ENCODE measurements at places on chromosomes 5 and 9.

DNA sequence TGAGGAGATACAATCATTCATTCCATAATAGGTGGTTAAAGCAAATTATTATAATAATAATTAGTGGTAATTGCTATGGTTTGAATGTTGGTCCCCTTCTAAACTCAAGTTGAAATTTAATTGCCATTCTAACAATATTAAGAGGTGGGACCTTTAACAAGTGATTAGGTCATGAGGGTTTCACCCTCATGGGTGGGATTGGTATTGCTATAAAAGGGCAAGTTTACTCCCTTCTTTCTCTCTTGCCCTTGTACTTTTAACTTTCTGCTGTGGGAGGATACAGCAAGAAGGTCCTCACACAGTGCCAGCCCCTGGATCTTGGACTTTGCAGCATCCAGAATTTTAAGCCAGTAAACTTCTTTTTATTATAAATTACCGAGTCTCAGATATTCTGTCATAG is 101.9 kb upstream of the PARP8 start:
- DNase-seq: no peak

- DNase-seq: no peak
Measured at GRCh38 chr5:102863058-102863457, 108.0 kb downstream of the PAM start.

DNA sequence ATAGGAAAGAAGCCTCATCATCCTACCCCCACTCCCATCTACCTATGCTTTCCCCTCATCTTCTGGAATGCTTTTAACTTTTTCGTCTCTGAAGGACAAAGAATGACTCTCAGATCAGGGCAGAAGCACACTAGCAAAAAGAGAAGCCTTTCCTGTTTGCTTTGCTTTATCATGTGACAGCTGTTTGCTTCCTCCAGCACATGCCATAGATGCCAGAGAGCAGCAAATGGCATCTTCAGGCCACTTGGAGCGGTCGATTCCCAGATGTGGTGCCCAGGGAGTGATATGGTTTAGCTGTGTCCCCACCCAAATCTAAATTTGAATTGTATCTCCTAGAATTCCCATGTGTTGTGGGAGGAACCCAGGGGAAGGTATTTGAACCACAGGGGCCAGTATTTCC is 294.8 kb downstream of the GADD45G start:
- DNase-seq: no peak

DNA sequence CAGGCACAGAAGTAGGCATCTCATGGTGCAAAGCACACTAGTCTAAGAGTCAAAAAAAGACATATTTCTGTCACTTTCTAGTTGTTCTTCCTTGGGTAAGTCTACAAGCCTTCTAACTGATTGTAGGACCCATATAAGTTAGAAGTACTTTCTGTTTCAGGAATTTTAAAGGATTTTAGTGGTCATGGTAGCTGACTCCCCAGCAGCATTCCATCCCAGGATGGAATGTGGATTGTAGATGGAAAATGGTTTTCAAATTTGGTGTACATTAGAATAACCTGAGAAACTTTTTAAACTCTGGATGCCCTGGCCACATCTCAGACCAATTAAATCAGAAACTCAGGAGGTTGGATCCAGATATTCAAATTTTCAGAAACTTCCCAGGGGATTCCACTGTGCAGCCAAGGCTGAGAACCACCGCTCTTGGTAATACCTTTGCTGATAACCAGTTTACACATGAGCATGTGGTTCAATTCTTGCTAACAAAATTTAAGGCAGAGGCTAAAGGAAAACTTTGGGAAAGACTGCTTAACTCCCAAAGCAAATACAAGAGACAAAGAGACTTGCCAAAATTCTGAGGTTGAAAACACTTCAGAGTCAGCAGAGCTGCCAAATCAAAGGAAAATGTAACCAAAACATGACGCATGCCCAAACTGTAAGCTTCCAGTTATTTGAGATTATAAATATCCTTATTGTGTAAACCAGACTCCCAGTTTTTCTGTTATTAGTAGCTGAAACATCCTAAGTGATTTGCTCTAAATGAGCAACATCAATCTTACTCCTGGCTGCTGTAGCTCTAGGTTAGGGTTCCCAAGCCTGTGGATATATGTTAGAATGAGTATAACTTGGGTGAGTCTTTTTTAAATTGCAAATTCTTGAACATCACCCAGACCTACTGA is 145.4 kb upstream of the MTAP start:
- DNase-seq: no peak

DNA sequence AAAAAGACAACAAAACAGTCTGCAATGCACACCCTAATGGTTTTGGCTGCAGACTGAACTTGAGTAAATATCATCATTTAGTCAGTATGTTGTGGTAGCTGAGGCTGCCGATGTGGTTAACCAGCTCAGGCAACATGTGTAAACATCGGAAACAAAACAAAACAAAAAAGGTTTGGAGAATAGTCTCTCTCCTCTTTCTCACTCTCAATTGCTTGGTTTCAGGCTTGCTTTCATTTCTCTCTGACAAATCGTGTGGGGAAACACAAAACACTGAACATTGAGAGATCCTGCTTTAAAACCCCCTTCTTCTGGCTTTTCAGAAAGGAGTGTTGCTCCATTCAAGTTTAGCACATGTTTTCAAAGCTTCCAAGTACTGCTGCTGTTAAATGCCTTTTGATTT is 453.3 kb downstream of the BNC2 start:
- no peak for DNase-seq

DNA sequence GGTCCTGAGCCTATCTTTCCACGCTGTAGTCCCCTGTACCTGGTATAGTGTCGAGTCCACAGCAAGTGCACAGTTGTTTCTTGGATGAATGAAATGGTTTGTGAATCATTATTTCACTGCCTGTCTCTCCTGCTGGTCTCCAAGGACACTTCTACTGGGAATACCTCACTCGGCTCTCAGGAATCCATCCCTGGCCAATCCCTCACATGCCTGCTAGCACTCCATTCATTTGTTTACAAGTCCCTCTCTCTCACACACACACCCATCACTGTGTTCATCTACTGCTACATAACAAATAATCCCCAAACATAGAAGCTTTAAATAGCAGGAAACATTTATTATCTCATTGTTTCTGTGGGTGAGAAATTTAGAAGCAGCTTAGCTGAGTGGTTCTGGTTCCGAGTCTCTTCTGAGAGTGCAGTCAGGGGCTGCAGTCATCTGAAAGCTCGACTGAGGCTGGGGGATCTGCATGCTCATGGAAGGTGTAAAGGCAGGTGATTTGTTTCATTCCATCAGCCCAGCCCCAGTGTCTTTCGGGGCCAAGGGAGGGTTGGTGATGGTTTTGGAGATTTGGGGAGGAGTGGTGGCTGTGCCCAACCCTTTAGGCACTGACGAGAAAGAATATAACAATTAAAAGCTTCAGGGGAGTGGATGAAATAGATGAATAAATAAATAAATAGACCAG is 132.7 kb upstream of the IER5L start:
- no peak for DNase-seq

- DNase-seq: no peak
Measured at GRCh38 chr5:177601577-177602457, 1.9 kb downstream of the B4GALT7 start.

GRCh38 chr9:22114956-22115355 is 105.9 kb upstream of the CDKN2B start:
- no peak for DNase-seq

GRCh38 chr9:3181049-3181953 is 337.4 kb upstream of the PUM3 start:
- peak; percentile 76 for DNase-seq

DNA sequence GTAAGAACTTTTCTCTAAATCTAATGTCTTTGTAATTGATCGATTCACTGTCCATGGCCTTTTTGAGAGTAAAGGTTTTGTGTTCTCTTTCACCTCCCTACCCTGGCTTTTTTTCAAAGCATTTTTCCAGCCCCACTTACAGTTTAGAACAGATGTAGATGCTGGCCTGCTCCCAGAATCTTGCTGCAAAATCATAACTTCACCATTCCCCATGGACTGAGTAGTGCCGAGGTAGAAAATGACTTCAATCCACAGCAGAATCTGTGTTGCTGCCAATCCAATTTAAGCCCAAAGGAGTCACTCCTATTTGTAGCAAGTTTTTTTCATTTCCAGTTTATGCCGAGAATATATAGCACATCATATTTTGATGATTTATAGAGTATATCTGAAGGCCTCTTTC is 46.5 kb upstream of the CEMIP2 start:
- DNase-seq: no peak

DNA sequence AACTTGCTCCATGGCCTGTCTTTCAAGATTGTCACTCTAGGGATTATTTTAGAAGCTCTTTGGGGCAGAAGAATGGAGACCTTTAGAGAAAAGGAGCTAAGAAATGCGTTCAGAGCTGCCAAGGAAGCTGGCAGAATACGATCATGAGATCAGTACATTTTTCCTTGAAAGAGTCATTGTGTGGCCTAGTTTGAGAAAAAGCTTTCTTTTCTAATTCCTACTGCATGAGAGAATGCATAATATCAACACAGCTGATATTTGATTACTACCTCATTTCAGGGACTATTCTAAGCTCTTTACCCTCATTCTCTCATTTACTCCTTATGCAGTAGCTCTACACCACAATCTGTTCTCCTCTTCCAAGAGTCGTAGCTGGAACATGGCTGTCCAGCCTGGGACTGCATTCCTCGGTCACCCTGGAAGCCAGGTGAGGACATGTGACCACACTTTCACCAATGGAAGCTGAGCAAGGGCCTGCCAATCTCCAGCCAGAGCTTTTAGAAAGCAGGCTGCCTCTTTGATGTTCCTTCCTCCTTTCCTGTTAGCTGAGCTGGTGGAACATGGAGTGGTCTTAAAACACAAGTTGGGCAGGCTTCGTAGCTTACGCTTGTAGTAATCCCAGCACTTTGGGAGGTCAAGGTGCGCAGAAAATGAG is 99.3 kb upstream of the LHFPL2 start:
- DNase-seq: no peak

DNA sequence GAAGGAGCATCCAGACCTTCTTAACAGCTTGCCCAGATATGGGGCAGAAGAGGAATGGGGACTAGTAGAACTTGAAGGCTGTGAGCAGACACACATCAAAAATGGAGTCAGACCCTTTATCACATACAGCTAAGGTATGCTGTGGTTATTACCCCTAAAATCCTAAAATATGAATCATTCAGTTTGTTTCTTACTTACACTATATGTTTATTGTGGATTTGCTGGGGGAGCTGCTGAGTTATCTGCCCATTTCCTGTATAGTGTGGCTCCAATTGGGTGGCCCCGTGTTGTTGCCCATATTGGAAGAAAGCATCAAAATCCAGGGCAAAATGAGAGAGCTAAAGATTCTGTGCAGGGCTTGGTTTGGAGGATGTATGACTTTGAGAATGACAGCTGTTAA is 56.9 kb downstream of the AP3S1 start:
- DNase-seq: no peak

GRCh38 chr5:4576161-4576748 is 563.9 kb upstream of the ADAMTS16 start:
- DNase-seq: no peak

DNA sequence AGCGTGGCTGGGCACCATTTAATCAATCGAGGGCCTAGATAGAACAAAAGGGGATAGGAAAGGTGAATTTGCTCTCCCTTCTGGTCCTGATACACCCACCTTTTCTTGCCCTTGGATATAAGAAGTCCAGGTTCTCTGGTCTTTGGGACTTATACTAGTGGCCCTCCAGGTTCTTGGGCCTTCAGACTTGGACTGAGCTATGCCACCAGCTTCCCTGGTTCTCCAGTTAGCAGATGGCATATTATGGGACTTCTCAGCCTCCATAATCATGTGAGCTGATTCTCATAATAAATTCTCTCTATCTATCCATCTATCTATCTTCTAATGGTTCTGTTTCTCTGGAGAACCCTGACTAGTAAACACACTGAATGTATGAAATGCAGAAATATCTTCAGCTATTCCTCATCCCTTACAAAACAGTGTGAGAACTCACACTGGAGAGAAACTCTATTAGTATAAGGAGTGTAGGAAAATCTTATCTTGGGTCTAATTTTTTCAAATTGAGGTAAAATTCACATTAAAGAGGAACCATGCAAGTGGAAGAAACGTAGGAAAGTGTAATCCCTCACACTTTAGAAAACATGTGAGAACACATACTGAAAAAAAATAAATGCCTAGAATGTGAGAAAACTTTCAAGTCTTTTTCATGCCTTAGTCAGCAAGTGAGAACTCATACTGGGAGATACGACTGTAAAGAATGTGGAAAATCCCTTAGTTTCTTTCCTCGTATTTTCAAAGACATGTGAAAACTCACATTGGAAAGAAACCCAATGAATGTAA is 15.5 kb downstream of the PCDHB15 start:
- DNase-seq: no peak

GRCh38 chr5:116554764-116555163 is 19.9 kb downstream of the SEMA6A start:
- no peak for DNase-seq

DNA sequence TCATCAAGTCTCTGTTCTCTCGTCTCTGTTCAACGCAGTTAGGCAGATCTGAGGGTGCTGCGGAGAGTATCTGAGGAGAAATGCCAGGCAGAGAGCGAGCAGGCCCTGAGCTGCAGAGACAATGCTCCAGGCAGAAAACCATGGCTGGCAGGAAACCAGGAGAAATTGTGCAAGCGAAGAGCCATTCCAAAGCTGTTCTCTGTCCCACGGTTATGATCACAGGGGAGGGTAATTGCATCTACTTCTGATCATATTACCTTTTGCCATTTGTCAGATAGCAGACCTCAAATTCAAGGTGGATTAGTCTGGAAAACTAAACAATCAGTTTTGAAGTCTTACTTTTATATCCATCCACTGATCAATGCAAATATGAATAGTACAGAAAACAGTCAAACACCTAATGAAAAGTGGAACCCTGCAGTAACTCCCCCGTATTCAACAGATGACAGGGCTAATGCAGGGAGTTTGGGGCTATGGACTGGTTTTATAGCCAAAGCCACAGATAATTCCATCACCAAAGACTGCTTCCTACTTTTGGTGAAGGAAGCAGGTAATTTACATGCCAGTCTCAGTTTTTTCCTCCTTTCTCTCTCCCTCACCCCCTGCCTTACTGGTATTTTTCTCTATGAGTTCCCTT is 228.0 kb downstream of the DCP2 start:
- no peak for DNase-seq

- DNase-seq: no peak
Measured at GRCh38 chr5:18433336-18433735, 799.1 kb downstream of the TAF11L14 start.

Data from HAP-1 (cell line).